ENCODE measurements at places on chromosomes 2 and 18.

- DNase-seq, result no peak
Measured at GRCh38 chr2:8162552-8162951, 519.3 kb upstream of the ID2 start.

GRCh38 chr18:46573156-46573555, 83.9 kb downstream of the LOXHD1 start:
- no peak for DNase-seq

DNA sequence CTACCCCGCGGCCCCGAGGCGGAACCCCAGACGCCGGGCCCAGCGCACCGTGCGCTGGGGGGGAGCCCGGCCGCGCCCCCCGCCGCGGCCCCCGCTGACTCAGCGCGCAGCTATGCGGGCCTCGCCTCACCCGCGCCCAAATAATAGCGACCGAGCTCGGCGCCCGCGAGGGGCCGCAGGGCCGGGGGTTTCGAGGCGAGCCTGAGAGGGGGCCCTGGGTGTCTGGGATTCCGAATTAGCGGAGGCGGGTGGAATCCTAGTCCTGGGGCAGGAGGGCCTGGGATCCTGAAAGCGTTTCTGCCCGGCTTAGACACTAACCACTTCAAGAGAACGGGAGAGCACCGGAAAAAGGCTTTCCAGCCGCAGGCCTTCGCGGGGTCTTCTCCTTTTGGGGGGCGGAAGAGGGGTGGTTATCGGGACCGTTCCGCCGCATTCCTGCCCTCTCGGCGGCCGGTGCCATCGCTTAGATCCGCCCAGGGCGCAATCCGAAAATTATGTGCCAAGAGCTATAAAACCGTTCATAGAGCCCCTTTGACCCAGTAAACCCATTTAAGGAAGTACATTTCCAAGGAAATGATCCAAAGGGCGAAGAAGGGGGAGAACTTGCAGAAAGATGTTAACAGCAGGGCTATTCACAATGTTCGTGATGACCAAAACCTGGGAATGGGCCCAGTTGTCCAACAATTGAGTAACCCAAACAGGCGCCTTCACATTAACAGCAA, 681 bp upstream of the ROCK2 start:
- peak; percentile 89 for DNase-seq

- no peak for DNase-seq
Measured at GRCh38 chr18:36629138-36629530, 199.7 kb downstream of the TPGS2 start.

DNA sequence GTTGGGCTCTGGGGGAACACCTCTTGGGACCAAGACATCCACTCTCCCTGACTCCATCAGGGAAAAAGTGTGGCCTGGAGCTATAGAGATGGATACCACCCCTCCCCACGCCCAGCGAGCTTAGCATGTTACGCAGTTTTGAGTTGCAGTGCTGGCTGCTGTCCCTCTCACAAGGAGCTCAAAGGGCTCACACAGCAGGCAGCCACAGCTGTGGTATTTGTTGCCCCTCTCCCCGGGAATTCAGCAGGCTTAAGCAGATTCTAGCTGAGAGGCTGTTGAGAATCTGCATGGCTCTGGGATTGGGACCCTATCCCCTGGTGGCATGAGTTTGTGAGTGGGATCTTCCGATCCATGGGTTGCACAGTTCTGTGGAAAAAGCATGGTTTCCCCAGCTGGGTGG, 673.1 kb upstream of the FSHR start:
- DNase-seq, result no peak

- DNase-seq, result peak; percentile 22
Measured at GRCh38 chr2:202941771-202942170, 29.7 kb downstream of the CARF start.

- DNase-seq, result peak; percentile 51
Measured at GRCh38 chr2:152407204-152407721, 72.3 kb downstream of the FMNL2 start.

DNA sequence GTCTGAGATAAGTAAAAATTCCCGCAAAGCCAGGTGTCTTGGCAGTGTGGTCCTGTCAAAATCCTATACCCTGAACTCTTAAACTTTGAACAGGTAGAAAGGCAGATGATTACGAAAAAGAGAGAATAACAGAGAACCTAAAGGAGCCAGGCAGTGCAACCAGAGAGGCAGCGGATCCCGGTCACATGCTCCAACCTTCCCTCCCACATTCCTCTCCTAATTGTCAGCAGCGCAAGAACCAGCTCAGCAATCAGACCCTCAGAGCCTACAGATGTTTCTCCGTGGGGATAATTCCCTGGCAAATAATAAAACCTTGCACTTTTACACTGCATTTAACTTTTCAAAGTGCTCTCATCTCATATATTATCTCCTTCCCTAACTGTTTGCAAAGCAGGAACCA, 124.8 kb downstream of the EPHA4 start:
- DNase-seq, result peak; percentile 33

GRCh38 chr18:25604196-25604893, 252.4 kb upstream of the ZNF521 start:
- DNase-seq, result no peak

DNA sequence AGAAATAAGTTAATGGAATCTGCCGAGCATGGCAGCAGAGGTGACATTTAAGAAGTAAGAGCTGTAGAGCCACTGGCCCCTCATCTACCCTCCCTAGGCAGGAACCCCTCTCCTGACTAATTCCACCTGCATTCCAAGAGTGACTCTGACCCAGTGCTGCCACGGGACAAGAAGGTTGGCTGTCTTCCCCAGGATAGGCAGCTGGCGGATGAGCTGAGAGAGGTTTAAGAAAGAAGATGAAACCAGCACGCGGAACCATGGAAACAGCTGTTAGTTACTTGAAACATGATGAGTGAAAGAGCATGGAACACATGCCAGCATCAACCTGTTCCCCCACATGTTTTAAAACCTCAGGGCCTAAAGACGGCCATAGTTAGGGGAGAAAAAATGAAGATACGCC, 74.1 kb downstream of the RND3 start:
- DNase-seq, result no peak

GRCh38 chr2:131365452-131365851, 1.5 kb upstream of the RAB6D start:
- DNase-seq, result no peak

DNA sequence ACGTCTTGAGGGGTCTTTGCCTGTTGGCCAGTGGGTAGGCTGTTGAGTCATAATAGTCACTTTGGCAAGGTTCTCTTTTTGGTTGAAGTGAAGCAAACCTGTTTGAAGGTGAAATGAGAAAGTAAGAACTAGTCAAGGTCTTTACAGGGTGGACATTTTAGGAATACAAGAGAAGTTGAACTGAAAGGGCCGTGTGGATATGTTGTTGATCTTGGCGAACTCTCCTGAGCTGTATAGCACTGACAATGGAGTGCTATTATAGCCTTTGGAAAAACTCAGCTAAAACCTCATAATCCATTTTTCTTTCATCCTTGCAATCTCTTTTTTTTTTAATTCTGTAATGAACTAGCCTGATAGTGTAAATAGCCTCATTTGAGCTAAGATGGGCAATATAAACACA, 248.1 kb downstream of the MEIS1 start:
- no peak for DNase-seq

DNA sequence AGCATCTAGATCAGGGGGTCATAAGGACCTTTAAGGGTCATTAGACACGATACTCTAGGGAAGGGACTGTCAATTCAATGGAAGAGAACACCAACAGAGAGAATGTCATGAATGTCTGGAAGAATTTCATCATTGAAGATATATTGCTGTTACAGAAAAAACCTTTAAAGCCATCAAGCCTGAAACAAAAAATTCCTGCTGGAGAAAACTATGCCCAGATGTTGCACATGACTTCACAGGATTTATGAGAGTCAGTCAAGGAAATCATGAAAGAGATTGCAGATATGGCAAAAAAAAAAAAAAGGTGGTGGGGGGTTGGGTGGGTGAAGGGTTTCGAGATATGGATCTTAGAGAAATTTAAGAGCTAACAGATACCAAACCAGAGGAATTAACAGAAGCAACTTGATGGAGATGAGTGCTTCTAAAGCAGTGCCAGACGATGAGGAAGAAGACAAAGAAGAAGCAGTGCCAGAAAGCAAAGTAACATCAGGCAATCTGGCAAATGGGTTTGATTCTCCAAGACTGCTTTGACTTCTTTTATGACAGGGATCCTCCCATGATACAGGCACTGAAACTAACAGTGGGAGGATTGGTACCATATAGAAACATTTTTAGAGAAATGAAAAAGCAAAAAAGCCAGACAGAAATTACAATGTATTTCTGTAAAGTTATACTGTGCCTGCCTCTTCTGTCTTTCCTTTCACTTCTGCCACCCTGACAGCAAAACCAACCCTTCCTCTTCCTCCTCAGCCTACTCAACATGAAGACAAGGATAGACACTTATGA, 28.5 kb downstream of the MAP4K3 start:
- no peak for DNase-seq

- no peak for DNase-seq
Measured at GRCh38 chr2:40458271-40458794, 6.4 kb upstream of the SLC8A1 start.

DNA sequence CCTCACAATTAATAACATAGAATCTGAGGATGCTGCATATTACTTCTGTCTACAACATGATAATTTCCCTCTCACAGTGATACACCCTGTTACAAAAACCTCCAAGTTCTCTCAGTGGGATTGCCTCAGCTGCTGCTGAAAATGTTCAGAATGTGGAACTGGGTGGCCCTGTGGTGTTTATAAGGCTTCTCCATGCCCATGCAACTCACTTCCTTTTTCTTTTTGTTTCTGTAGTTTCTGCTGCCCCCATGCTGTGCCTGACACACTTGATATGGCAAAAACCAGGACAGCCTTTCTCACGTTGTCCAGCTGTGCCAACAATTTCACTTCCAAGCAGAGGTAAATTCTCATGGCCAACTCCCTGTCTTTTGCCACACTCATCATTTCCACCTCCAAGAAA, 206.2 kb downstream of the RPIA start:
- no peak for DNase-seq

- DNase-seq, result peak; percentile 3
Measured at GRCh38 chr18:39225373-39225772, 1659.8 kb upstream of the CELF4 start.

- DNase-seq, result no peak
Measured at GRCh38 chr18:10514082-10514481, 11.7 kb upstream of the NAPG start.

DNA sequence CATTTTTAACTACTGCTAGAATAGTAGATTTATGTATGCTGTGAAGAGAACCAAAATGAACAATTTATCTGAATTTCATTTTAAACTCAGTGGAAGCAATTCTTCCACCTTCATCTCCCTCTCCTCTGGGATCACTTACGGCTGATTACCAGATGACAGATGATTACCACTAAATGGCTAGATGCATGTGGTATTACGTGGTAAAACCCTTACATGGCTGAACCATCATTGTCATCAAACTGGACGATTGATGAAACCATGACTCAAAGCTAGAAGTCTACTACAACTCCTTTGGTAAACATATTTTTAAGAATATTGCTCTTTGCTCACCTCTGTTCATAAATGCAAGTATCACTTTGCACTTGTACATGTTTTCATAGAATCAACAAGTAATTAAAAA, 48.5 kb upstream of the DOCK10 start:
- DNase-seq, result no peak

DNA sequence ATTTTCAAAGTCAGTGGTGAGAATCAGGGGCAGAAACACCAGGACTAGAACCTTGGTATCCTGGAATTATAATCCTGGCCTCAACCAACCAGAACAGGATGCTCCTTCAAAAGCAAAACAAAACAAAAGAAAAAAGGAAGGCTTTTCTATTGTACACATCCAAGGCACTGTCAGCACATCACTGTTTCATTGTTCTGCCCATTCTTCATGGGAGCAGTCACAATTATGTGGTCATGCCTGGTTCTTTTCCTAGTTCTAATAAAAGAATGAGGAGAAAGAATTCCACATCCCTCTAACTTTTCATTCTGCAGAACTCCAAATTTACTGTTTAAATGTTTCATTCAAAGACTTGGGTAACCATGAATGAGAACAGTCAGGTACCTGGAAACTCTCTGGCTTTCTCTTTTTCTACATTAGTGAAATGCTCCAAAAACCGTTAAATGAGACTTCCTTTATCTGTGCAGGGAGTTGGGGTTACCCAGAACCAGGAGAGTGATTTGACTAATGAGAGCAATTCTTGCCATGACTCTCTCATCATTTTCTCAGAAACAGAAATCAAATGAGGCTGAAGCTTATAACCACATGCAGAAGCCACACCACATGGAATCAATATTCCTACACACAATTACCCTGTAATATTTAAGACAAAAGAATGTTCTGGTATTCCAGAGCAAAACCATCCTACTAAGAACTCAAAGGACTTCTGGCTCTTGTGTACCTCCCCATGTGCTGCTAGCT, 110.9 kb upstream of the CCDC150 start:
- DNase-seq, result peak; percentile 28

DNA sequence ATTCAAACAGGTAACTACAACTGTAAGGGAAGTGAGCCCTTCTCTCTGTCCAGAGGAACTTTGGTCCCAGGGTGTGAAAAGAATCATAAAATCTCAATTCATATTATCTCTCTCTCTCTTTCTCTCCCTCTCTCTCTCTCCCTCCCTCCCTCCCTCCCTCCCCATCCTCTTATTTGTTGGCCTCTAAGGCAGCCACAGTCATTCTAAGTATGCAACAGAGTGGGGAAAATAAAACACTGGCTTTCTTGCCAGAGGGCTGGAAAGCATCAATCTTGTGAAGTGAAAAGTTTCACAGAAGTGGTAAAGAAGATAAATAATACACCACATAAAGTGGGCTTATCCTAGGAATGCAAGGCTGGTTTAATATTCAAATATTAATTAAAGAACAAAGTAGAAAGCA, 95.6 kb upstream of the KCNH7 start:
- DNase-seq, result no peak

GRCh38 chr2:202311823-202312388, 46.3 kb downstream of the NOP58 start:
- no peak for DNase-seq

DNA sequence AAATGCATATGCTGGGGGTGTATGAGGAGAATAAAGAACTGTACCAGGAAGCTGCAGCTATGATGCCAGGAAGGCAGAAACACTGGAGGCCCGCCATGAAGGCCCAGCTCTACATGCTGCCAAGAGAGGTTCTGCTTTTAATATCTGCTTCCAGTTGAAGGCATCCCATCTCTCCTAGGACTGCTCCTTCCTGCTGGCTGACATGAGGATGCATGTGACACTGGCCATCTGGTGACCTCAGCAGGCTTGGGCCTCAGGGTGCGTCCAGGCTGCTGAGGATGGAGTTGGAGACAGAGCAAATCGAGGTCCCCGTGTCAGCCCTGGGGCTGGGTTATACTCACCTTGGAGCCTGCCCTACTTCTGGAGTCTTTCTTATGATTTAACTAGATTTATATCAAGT, 49.0 kb downstream of the PSMG2 start:
- DNase-seq, result no peak

DNA sequence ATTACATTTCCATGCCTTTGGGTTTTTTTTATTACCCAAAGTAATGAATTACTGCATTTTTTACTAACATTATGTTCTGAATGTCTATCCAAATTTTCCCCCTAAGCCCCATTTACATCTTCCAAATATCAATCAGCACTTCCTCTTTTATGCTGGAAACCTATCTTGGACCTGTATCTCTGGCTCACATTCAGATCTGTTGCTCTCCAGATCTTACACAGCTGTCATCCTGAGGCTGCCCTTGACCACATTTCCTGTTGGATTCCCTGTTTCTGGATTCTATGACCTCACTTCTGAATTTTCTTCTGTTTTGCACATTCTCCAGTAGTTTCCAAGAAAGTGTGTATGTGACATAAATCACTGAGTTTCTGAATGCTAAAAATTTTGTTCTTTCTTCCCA, 146.7 kb downstream of the PDE1A start:
- peak; percentile 72 for DNase-seq

GRCh38 chr2:241762933-241763369, 13.7 kb upstream of the GAL3ST2 start:
- DNase-seq, result no peak

- no peak for DNase-seq
Measured at GRCh38 chr2:3125001-3125760, 252.4 kb downstream of the EIPR1 start.
